Kidney (tissue), 22 donors: ENCODE measurements at places on chromosomes 7 and 10. TPM values are rescaled to one million over a fixed set of nuclear protein-coding genes. Genes with fewer than 3 reads are reported as not detected.

DNA sequence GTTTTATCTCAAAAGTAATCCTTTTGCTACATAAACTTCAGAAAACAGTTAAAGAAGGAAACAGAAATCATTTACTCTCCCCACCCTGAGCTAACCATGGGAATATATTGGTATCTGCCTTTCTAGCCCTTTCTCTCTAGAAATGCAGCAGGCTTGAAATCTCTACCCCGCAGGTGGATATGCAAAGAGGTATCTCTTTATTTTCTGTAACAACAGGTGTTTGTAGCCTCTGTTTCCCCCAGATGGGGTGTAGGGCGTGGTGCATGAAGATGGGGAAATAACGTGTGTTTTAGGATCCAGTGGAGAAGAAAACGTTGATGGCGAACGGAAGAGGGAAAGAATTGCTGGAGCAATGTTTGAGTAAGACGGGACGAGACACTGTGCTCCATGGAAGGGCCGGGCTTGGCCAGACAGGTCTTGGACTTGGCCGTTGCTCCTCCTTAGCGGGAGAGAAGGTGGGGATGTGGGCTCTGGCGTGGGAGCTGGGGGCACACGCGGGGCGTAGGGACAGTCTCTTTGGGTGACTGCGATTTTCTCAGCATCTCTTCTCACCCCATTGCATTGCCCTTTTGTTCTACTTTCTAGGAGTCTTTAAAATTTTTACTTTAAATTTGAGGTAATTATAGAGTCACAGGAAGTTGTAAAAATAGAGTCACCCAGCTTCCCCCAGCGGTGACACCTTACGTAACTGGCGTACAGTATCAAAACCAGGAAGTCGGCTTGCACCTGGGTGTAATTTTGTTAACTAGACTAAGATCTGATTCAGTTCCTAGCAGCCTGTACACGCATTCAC, 82.9 kb downstream of the ELFN1 start:
- DNase-seq, result no peak

DNA sequence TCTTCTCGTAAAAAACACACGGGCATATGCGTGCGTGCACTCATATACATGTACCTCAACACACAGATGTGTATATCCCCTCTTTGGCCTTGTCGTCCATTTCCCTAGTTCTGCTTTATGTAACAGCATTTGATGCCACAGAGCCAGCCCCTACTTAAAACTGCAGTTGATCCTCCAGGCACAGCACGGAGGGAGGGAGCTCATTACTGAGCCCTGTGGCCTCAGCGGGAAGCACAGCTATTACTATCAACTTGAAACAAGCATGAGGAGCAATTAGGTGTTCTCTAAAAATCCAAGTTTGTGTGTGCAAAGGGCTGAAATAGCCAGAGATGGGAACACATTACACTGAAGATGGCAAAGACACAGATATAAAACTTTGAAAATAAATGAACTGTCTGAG, 580.9 kb downstream of the GLRX3 start:
- DNase-seq, result no peak

DNA sequence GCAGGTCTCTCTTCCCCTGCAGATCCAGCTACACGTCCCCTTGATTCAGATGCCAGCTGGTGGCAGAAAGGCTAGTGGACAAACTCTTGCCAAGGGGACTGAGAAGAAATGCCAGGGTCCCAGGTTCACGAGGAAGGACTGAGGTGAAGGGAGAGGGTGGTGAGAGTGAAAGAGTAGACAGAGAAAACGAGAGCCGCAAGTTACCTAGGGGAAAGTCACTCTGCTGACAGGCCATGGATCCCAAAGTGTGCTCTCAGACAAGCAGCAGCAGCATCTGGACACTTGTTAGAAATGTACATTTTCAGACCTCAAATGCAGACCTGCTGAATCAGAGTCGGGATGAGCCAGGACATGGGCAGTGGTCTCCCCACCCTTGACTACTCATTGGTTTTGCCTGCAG, 192.3 kb downstream of the FGFR2 start:
- no peak for DNase-seq

- no peak for DNase-seq
These were observed 397.5 kb upstream of the GALNT17 start for GRCh38 chr7:70734411-70734810.

DNA sequence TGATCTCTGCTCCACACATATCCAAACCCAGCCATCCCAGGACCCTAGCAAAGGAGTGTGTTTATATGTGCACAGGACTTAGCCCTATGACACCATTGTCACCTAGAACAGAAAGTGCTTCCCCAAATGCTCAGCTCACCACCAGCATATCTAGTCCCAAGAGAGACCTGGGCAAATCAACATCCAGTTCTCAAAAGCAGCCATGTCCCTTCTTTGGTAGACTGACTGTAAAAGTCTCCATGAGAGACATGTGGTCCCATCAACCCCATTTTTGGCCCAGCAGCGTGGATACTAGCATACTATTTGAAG, 20.9 kb upstream of the ARHGAP22 start:
- DNase-seq, result no peak

DNA sequence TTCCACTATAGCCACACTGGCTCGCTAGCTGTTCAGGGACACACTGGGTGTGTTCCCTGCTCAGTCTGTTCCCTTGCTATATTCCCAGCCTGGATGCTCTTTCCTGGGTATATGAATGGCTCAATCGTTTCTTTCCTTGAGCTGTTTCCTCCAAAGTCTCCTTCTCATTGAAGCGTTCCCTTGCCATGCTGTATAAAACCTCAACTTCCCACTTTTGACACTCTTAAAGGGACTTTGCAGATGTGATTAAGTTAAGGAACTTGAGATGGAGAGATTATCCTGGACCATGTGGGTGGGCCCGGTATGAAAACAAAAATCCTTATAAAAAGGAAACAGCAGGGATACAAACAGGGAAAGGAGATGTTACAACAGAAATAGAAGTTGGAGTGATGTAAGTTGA, 973.1 kb downstream of the LRMDA start:
- no peak for DNase-seq

DNA sequence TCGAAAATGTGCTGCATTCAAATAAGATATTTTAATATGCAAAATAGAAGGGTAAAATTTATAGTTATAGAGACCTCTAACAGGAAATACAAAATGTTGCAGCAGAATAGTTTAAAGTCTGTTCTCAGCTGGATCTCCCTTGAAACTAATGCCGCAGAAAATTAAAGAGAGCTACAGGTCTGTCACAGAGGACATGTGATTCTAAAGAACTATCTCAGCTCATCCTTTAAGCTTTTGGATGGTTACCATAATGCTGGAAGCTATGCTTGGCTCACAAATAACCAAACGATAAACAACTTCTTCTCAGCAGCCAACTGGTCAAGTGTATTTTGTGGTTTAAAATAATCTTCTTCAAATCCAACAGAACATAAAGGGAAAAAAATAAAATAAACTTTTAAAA, 353.0 kb downstream of the PARD3 start:
- no peak for DNase-seq

- no peak for DNase-seq
These were observed 53.3 kb downstream of the UBN2 start for GRCh38 chr7:139284252-139284896.

- no peak for DNase-seq
These were observed 40.6 kb downstream of the GHRHR start for GRCh38 chr7:31004393-31004792.

DNA sequence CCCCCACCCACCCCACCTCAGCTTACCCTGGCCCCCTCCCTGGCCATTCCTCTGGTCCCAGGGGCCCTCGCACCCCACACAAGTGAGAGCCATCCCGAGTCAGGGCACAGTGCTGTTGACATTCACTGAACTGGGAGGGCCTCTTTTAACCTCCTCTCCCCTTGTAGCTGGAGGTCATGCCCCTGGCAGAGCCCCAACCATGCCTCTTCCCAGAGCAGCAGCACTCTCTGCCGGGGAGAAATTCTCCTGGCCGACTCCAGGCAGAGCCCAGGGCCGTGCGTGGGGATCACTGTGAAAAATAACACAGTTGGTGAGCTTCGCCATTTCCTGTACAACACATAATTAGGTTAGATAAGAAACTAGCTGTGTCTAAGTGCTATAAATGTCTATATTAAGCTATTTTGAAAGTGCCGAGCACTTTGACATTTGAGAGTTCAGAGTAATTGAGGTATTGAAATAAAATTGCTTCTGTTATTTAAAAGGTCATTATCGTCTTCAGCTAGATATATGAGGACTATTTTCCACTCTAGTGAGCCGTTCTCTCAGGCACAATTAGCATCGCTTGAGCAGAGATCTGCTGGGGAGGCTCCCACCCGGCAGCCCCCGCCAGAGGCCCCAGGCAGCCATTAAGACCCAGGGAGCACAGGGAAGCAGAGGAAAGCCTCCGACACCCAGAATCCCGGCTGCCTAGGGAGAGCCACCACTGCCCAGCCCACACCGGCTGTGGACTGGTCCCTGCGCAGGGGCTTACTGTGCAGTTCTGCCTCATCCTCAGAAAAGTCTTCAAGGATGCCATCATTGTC, 62.4 kb upstream of the LRRC18 start:
- DNase-seq, result no peak

- DNase-seq, result no peak
These were observed 724.5 kb downstream of the LRMDA start for GRCh38 chr10:76155961-76156360.

Gene NEUROG3
- polyA plus RNA-seq, result not detected

Gene CALY
- polyA plus RNA-seq, result 0.54 TPM

Gene GJD4
- polyA plus RNA-seq, result not detected

Gene HOXA10
- polyA plus RNA-seq, result 17.9 TPM

Gene CYP3A5
- polyA plus RNA-seq, result 7.6 TPM
